T-helper 17 cell (primary cell): ENCODE measurements at places on chromosomes 11 and 22. TPM values are rescaled to one million over a fixed set of nuclear protein-coding genes. Genes with fewer than 3 reads are reported as not detected.
A peak's percentile ranks its signal among the peaks of the same experiment; 100 is the strongest.

- no peak for DNase-seq
Measured at GRCh38 chr22:45204819-45205218, 35.9 kb downstream of the KIAA0930 start.

DNA sequence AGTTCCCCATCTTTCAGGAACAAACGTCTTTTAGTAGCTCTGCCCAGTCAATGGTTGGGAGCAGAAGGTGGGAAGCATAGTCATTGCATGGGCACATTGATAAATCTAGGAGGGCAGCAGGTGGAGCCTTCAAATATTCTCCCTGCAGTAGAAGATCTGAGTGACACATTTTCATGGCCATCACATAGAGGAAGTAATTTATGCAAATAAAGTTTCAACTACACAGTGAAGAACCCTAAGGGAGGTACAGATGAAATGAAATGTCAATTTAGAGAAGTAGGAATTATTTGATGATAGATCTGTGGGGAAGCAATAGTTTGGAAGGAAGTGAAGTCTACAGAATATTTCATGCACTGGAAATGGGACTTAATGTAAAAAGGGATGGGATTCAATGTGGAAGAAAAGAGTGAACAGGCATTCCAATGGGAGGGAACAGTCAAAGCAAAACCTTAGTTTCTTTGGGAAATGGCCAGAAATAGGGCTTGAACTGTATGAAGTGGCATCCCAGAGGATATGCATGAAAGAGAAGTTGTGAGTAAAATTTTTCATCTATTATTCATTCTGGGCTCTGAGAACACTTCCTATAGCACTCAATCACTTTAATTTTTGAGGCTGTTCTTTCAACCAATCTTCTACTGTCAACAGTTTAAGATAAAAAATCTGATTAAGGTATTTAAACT is 256.2 kb upstream of the LUZP2 start:
- DNase-seq: no peak

DNA sequence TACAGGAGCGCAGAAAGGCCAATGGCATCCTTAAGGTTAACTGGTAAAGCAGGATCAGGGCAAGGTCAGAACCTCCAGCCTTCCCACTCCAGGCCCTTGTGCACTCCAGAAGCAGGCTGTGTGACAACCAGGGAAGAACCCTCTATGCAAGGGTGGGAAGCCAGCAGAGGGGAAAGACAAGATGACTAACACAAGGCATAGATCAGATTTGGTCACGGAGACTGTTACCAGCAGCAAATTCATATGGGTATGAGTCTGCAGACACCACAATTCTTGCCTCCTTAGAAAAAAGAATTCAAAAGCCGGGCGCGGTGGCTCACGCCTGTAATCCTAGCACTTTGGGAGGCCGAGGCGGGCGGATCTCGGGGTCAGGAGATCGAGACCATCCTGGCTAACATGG is 39.8 kb upstream of the MTNR1B start:
- DNase-seq: no peak

GRCh38 chr22:50032941-50033601 is 20.5 kb upstream of the IL17REL start:
- no peak for DNase-seq

The PLAAT5 gene
- not detected for total RNA-seq

DNA sequence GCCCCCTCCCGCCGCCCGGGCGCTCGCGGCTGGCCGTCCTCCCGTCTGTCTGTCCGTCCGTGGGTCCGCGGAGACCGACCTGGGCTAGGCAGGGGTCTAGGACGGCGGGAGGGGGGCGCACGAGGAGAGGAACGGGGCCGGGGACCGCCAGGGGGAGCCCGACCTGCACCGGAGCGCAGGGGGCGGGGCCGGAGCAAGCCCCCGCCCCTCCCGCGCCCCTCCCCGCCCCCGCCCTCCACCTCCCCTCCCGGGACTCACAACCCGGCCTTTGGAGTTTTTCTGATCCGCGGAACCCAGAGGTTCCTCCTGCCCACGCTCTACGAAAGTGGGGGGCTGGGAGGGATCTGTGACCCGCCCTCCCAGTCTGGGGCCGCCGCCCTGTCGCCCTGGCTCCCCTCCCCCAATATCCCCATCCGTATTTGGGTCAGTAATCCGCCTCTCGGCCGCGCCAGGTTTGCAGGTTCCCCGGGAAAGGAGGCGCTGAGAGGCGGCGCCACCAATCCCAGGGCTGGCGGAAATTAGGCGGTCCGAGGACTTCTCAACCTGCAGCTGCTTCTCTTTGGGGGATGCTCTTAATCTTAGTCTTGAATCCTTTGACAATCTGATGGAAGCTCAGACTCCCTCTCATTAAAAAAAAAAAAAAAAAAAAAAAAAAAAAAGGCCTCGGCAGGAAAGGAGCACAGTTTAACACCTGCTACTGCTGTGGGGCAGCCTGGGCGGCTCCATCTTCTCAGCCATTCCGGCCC is 925 bp upstream of the KCNJ11 start:
- DNase-seq: peak; percentile 76

The CABP4 gene
- total RNA-seq: 12.1 TPM

- no peak for DNase-seq
Measured at GRCh38 chr22:47796128-47796908, 1033.9 kb downstream of the TBC1D22A start.

The FADS3 gene
- 8.5 TPM for total RNA-seq

The IL10RA gene
- total RNA-seq: 274 TPM

The RAG1 gene
- total RNA-seq: 0.27 TPM

- DNase-seq: no peak
Measured at GRCh38 chr22:46046299-46046685, 69.3 kb upstream of the WNT7B start.

The OR2D2 gene
- not detected for total RNA-seq

DNA sequence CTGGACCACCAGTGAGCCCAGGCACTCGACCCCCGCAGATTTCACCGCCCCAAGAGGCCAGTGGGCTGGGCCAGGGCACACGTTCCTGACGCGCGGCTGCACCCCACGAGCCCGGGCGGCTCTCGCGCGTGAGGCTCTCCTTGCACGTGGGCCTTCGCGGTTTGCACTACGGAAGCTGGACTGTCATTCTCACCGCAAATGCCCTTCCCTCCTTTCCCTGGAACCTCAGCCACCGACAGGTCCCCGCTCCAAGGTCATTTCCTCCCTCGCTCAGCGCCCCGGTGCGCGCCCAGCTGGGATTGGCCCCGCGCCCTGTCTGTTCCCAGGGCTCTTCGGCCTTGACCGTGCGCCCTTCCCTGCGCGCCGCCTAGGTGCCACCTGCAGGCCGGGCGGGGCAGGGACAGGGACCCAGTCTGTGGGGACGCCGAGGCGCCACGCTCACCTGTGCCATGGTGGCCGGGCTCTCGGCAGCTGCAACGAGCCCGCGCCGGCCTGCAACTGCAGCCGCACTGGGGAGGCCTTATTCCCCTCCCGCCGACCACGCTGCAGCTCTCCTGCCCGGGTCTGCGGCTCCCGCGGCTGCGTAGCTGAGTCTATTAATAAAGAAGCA is 2.1 kb upstream of the CPT1A start:
- DNase-seq: peak; percentile 60

GRCh38 chr11:11984563-11984962 is 23.9 kb downstream of the DKK3 start:
- no peak for DNase-seq

DNA sequence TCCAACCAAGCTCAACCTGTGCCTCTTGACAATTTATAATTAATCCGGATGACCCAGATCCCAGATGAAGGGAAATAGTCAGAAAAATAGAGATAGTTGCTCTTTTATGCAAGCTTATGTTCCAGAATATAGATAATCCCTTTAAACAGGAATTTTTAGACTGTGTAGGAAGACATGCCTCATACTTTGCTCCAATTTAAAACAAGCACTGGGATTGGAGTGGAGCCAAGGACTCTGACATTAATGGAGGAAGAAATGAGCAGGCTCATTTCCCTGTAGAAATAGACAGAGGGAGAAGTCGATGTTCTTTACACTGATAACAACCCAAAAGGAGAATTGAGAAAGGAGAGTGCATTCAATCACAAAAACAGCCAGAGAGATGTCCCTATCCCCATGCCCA is 70.1 kb upstream of the LRRC55 start:
- DNase-seq: no peak

DNA sequence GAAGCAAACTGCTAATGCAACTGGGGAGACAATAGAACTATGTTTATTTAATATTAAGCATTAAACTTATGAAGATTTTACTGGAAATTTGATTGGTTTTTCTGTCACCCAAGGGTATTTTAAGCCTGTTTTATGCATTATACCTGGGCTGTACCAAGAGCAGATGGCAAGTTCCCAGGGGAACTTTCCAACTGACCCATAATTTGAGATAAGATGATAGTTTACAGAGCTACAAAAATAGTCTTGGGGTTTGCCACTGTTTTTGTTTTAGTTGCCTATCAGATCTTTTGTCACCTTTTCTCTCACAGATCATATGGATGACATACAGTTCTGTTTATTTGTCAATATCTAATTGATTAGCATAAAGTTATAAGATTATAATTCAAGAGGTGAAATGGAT is 43.9 kb downstream of the PDE3B start:
- DNase-seq: no peak

- DNase-seq: no peak
Measured at GRCh38 chr11:115503083-115503885, 931 bp downstream of the CADM1 start.

The SCGB1C1 gene
- not detected for total RNA-seq

The IFITM5 gene
- not detected for total RNA-seq

- DNase-seq: no peak
Measured at GRCh38 chr11:93537049-93537448, 6.1 kb downstream of the SMCO4 start.

The TM7SF2 gene
- 18.5 TPM for total RNA-seq

- no peak for DNase-seq
Measured at GRCh38 chr11:8242499-8243280, 21.0 kb downstream of the LMO1 start.

- no peak for DNase-seq
Measured at GRCh38 chr22:46350646-46351045, 15.1 kb downstream of the TRMU start.

The PAK1 gene
- 16.7 TPM for total RNA-seq

- no peak for DNase-seq
Measured at GRCh38 chr11:43905813-43906241, 25.2 kb downstream of the ALKBH3 start.

GRCh38 chr11:113104691-113105251 is 143.6 kb downstream of the NCAM1 start:
- no peak for DNase-seq

The CHRNA10 gene
- total RNA-seq: 0.82 TPM

DNA sequence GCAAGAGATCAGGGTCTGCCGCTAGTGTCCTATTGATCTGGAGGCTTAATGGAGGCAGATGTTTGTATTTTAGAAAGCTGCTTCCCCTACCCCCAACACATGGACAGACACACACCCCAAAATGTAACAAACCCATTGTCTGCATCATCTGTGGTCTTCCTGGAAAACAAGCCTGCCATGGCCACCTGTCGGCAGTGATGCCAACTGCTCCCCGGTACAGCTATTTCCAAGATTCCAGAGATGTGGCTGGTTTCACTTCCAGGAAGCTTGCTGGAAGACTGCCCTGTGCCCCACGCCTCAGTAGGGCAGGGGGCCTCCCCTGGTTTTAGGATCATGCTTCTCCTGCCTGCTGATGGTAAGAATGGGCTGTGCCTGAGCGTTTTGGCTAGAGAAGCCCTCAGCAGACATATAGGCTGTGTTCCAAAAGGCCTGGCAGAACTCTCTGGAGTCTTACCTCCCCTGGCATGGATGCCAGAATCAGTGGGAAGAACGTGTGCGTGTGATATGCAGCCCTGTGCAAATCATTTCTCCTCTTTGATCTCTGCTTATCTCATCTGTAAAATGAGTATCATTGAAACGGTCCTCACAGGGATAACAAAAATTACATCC is 108.6 kb downstream of the FBXO7 start:
- DNase-seq: no peak

DNA sequence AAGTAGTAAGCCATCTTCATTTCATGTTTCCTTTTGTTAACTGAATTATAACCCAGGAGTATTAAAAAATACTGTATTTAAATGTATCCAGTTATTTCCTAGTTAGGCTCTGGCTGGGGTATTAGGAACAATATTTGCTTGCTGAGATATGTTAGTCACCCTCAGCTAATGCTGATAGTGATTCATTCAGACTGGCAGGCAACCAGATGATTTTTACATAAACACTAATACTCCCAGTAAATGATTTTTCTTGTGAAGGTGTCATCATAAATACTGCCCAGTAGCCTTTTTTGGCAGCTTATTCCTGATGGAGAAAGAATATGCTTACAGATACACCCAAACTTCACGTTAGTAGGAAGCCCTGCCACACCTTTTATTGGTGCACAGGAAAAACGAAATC is 8.1 kb downstream of the YWHAH start:
- no peak for DNase-seq

DNA sequence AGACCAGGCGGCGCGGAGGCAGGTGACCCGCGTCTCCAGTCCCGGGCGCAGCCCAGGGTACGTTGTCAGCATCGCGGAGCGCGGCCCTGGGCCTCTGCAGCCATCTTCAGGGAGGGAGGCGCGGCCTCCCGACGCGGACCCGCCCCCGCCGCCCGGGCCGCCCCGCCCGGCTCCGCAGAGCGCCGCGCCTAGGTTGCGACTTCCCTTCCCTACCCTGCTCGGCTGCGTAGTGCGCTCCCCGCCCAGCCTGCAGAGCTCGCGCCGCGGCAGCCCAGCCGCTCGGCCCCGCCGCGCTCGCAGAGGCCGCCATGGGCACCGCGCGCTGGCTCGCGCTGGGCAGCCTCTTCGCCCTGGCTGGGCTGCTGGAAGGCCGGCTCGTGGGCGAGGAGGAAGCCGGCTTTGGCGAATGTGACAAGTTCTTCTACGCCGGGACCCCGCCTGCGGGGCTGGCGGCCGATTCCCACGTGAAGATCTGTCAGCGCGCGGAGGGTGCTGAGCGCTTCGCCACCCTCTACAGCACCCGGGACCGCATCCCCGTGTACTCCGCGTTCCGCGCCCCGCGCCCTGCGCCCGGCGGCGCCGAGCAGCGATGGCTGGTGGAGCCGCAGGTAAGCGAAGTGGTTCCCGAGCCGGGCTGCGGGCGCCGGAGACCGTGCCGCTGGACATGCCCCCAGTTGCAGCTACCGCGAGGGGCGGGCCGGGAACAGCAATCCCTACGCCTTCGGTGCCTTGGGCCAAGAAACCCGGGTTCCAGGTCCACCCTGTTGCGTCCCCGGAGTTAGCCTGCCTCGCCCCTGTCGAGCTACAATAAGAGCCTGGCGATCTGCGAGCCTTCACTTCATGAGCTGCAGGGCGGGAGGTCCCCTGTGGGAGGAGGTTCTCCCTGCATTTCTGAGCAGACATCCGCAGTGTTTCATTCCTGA is at the start of gene ENDOD1:
Gene ENDOD1 (plus strand): TSS at position 227 of the 923 bp plus-strand sequence. CDS start 82 bp downstream, at position 309.
- DNase-seq: peak; percentile 81

DNA sequence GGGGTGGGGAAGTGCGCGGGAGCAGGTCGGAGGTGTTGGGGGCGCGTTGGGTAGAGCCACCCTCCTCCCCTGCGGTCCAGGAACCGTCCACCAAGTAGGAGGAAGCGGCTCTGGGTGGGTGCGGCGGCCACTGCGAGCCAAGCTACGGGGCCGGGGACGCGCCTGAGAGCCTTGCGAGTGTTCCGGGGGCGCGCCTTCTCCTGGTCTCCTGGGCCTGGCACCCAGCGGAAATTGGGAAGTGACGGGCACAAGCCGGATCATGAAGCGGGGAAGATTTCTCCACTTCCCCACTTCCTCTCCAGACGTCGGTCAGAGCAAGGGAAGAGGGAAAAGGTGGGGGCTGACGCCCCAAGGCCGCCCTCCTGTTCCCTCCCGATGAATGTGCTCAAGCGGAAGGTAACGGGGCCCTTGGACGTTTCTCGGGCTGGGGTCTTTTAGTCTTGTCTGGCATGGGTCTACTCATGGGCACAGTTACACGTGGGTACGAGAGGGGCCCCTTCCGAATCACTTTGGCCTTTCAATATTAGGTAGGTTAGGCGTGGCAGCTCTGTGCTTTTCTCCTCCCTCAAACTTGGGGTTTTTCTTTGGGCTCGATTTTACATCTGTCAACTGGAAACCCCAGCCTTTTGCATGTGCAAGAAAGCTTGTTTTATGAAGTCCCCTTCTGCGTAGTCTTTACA is 865 bp downstream of the RBM14 start:
- peak; percentile 22 for DNase-seq
